ENCODE measurements at places on chromosomes 11 and 22.

DNA sequence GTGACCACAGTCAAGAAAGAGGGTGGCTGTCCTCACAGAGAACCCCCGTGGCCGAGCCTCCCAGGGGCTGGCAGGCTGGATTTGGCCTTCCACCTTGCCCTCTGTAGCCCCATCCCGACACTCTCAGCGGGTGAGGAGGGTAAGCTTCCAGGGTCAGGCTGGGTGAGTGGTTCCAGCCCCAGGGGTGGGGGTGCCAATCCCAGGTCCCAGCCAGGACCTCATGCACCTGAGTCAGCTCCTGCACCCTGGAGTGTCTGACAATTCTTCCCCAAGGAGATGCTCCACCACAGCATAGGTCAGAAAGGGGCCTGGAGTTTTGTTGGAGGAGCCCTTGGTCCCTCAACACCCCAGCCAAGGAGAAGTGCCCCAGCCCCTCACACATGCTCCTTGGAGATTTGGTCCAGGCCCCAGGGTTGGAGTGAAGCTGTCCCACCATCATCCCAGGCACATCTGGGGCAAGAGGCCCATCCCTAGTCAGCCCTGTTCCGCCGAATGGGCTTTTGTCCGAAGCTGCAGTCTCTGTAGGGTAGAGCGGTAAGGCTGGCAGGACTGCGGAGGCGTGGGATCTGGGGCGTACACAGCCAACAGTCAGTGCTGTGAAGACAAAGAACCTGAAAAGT, 8.4 kb downstream of the LINC01488 start:
- DNase-seq: no peak

DNA sequence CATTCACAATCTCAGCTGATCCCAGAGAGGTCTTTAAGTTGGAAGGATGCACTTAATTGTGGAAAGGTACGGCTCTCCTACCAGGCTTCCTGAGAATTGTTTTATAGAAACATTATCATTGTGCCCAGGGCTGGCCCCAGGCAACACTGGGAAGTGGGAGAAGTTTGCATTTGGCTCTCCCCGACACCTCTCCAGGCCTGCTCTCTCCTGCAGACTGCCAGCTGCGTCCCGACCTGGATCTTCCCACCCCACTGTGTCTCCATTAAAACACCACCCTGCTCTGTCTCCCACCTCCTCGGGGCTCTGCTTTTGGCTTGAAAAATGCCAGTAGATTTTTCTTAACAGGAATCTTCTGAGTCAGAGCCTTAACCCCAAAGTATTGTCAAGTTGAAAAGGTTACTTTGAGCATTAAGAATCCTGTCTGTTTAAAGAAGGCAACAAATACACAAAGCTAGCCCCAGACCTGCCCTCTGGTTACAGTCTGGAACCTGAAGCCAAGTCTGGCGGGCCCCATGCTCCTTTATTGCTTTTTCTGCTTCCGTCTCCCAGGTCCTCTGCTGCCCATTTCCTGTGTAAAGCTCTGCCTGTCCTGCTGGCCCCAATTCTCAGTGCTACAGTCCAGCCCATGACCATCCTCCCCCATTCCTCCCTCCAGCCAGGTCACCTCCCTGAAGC, 530.2 kb downstream of the SOX6 start:
- no peak for DNase-seq

DNA sequence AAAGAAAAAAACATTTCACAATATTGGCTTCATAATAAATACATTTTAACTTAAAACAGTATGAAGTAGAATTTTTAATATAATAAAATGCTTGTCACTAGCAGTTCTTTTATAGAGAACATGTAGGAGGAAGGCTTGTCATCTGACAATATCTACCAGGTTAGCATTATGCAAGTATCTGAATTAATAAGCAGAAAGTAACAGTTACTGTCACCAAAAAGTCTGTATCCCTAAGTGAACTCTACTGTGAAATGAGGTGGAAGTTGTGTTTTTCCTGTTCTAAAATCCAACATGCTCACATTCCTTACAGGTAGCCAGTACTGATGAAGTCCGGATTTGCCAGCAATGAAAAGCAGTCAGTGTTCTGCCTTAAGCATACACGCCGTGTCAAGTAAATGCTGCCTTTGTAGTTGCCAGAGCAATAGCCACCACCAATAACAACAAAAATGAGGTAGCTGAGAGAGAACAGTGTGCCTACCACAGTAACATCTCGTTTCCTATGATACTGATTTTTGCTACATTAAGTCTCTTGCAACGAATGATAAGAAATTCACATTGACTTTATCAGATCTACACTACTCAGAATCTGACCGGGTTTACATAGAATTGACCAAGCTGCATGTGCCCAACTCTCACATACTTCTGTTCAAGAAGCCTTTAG, 95.5 kb downstream of the SIK3 start:
- DNase-seq: no peak

- DNase-seq: no peak
Observed at GRCh38 chr22:37292641-37293040, 10.3 kb downstream of the CYTH4 start.

GRCh38 chr11:114036147-114036811, 23.2 kb upstream of the ZBTB16 start:
- DNase-seq: peak; percentile 37

- DNase-seq: no peak
Observed at GRCh38 chr11:69086152-69087132, 37.7 kb downstream of the TPCN2 start.

DNA sequence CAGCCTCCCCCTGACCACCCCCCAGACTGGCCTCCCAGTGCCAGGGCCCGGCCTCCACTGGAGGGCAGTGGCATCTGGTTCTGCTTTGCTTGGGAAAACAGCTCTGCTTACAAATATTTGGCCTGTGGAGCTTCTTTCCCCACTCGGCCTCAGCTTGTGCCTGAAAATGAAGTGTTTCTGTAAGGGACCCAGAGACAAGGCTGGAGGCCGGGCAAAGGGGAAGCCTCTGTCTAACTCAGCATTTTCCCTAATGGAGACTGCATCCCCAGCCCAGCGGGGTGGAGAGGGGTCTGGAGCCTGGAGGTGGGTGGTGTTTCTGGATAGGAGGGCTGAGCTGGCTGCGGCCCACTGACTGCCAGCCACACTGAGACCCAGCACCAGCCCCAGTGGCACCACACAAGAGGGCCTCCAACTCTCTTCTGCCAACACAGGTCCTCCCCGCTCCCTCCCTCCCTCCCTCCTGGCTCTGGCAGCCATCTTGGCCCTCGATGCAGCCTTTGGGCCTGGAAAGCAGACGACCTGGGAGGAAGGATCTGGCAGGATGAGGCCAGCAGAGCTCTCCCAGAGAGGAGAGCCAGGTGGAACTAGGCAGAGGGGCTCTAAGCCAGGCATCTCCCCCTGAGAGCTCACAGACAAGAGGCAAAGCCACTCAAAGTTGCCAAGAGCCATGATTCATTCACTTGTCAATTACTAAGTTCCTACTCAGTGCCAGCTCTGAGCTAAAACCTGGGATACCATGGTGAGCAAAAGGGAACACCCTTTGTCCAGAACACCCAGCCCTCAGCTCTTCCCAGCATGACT, 77.1 kb upstream of the CD82 start:
- no peak for DNase-seq

DNA sequence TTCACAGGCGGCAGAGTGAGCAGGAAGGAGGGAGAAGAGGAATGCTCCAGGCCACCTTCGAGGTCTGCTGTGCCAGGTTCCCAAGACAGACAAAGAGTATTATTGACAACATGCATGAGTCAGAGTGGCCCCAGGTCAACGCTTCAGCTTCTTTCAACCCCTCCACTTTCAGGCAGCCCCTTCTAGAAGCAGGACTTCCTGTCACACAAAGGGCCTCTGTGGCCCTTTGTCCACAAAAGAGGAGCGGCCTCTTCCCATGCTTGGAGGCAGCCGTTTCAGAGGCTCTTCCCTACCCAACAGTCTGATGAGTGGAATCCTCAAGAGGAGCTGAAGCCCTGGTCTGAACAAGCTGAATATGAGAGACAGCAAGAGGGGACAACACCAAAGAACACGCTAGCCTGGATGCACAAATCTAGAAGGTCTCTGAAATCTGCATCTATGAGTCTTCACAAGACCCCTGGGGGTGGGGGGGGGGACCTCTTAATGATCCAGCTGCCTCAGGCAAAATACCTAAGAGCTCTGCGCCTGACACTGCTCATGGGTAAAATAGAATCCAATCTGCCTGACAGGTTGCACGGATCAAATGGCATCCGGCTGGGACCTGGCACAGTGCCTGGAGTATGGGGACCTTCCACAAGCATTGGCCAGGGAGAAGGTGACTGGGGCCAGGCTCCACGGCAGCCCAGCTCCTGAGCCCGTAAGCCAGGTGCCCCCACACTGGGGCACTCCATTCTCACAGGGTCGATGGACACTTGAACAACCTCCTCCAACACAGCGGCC, 67.5 kb downstream of the PACSIN2 start:
- no peak for DNase-seq

- DNase-seq: no peak
Observed at GRCh38 chr11:128595221-128595620, 7.9 kb upstream of the ETS1 start.

GRCh38 chr11:88464528-88464927, 127.0 kb upstream of the CTSC start:
- no peak for DNase-seq

DNA sequence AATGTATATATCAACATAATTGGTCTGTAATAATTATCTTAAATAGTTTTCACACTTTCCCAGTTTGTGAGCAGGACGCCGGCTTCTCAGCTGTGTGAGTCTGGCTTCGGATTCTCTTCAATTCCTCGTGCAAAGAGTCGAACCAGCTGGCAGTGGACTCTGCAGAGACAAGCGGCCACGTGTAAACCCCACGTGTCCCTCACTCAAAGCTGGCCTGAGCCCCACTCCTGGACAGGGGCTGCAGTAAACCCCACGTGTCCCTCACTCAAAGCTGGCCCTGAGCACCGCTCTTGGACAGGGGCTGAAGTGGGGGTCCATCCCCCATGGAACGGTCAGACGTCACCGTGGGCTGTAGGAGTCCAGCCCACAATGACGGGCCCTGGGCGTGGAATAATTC, 51.0 kb downstream of the CERK start:
- DNase-seq: no peak

DNA sequence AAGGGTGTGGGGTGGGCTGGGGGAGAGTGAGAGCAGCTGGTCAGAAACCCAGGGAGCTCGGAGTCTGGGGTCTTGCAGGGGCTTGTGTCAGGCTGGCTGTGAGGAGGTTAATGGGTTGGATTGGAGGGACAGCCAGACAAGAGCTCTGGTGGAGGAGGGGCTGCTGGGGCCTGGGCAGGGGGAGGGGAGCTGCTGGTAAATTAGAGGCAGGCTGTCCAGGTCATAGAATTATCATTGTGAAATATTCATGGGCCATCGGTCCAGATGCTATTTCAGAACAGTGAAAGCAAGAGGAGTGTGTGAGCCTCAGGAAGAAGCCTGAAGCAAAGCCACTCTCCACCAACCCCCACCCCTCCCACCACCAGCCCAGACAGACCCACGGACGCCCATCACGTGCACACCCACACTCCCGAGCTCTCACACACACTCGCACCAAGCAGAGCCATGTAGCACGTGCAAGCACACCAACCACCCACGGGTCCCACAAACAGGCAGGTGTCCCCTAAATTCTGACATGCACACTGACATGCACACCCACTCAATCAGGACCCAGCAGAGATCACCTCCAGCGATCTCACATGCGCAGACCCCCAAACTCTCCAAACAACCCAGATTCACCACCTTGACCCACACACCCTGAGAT, 18.8 kb downstream of the RTN4RL2 start:
- DNase-seq: no peak

DNA sequence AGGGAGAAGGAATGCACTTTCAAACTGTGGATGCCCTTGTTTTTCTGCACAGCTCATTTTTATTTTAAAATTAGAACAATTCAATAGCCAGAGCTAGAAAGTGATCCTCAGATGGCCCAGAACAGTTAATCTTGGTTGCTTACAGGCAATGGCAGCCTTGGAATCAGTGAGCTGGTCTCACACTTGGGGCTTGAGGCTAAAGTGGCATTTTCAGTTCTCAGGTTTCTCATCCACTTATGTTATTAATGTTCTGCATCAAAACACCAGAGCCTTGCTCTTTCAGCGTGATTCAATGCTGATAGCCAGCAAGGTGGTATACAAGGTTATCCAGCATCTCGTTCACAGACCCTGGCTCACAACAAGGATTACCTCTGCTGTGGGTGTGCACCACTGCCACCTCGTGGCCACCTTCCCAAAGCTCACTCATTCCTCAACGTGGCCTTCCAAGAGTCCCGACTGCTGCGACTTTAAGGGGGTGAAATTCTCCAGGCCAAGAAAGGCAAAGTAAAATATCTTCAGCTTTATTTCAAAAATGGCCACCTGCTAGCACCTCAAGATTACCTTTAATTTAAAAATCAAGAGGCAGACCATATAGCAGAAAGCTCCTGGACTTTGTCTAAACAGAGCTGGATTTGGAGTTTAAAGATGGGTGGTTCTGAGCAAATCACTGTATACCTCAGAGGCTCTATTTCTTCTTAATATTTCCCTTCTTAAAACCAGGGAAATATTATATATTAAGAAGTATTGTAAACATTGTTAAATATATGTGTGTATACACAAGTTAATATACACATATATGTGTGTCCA, 34.2 kb upstream of the FSHB start:
- peak; percentile 8 for DNase-seq

- no peak for DNase-seq
Observed at GRCh38 chr11:116895048-116895757, 57.8 kb upstream of the APOA1 start.

- DNase-seq: no peak
Observed at GRCh38 chr11:16779436-16779835, 41.0 kb downstream of the C11orf58 start.
